ENCODE measurements at places on chromosomes 7 and 10.

DNA sequence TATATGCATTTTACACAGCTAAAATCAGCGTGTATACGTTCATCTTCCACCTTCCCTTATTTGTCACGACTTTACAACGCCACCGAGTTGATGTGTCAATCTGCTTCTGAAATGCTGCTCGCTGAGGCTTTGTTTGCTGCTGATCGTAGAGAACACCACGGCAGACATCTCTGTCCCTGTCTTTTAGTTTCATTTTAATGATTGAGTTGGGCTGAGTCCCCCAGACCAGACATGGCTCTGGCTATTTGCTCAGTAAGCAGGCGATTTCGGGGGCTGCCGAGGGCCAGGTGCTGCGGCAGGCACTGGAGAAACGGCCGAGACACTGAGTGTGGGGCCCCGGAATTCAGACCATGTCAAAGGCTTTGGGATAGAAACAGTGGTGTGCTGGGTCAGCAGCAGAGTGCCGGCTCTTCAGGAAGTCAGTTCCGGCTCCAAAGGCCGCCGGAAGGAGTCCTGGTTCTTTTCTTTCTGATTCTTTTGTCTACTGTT lies 5.0 kb downstream of the LRRC27 start:
- DNase-seq = no peak

GRCh38 chr10:132354356-132355094 lies 22.5 kb downstream of the LRRC27 start:
- no peak for DNase-seq

DNA sequence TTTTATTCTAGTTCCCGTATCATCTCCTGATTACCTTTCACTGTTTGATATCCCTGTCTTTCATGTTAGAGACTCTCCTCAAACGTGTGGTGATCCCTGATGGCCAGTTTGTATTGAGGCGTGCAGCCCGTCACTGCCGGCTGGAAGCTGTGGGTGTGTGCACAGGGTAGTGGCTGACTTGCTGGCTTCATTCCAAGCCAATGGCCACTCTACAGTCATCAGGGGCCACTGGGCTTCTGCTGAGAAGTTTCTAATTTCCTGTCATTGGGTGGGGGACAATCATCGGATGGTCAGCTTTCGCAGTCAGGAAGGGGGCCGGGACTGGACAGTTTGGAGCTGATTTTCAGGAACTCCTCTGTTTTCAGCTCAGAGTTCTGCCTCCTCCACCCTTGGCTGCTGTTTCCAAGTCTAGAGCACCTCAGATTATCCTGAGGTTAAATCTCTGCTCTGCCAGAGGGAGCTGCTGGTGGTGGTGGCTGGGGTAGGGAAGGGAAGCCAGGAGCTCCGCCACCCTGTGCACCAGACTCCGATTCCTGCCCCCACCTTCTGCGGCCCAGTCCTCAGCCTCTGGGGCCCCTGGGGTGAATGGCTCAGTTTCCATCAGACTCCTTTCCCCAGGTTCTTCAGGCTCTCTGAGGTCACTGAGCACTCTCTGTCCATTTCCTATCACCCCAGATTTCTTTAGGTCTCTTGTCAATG lies 34.9 kb downstream of the BAIAP2L1 start:
- no peak for DNase-seq

- DNase-seq = no peak
These were observed 180.8 kb downstream of the PRKCQ start for GRCh38 chr10:6399231-6399741.

DNA sequence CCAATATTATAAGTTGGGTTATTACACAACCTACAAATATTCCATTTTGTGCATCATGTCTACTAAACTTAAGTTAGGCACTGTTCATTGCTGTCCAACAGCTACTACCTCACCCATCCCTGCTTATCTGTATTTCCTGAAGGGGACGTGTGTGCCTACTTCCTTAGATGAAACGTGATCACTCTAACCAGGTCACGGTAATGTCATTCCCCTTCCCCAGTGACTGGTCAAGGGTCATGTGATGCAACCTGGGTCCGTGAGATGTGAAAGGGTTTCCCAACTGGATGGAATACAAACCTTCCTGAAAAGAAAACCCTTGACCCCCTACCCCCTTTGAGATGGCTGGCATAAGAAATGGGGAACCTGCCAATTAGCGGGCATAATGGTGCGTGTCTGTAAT lies 1.6 kb upstream of the NSMCE4A start:
- DNase-seq = no peak

GRCh38 chr7:108265007-108265406 lies 134.8 kb upstream of the LAMB4 start:
- DNase-seq = no peak

DNA sequence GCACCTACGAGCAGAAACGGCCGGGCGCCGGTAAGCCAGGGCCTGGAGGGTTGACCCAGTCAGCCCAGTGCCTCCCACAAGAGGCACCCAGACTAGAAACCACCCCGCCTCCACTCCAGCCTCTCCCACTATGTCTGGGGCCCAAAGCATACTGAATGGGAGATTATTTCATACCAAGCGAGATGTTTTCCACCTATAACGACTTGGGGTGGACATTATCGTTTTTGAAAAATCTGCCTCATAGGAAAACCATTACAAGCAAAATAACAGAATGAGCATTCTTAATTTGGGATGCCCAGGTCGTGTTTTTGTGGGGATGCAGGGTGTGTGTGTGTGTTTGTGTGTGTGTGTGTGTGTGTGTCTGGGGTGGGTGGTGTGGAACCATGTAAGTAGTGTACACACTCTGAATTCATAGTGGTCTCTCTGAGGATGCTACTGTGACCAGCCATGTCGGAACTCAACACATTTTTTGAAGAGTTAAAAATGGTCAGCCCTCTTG lies 1.6 kb downstream of the HOXA6 start:
- DNase-seq = no peak

DNA sequence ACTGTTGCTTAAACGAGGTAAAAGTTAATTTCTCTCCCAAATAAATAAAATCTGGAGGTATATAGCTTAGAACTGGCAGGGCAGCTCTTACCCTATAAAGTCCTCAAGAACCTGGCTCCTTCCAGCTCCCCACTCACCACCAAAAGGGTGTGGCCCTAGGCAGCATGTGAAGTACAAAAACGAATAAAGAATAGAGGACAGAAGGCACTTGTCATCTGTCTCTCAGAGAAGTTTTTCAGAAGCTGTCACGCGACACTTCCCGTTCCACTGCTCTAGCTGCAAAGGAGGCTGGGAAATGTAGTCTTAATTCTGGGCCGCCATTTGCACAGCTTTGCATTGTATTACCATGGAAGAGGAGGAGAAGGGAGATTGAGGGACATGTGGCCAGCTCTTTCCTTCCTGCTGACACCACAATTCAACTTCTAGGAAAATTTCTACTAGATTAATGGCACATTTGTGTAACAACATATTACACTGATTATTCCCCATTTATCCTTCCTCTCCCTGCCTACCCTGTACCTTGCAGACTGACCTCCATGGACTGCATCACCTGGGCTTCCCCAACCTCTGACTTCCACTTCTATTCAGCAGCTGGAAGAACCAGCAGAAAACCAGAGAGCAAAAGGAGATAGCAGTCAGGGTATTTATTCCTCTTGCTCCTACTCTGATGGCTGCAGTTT lies 62.2 kb downstream of the CCDC71L start:
- DNase-seq = peak; percentile 33

- no peak for DNase-seq
These were observed 151.8 kb downstream of the WNT2 start for GRCh38 chr7:117171106-117171505.

GRCh38 chr7:95972523-95972922 lies 200.2 kb downstream of the DYNC1I1 start:
- DNase-seq = no peak

- no peak for DNase-seq
These were observed 390.3 kb downstream of the KCNMA1 start for GRCh38 chr10:77247031-77247990.

- no peak for DNase-seq
These were observed 23.4 kb downstream of the HYCC1 start for GRCh38 chr7:22990588-22990949.

- DNase-seq = no peak
These were observed 80.5 kb upstream of the ETV1 start for GRCh38 chr7:14069961-14070360.

DNA sequence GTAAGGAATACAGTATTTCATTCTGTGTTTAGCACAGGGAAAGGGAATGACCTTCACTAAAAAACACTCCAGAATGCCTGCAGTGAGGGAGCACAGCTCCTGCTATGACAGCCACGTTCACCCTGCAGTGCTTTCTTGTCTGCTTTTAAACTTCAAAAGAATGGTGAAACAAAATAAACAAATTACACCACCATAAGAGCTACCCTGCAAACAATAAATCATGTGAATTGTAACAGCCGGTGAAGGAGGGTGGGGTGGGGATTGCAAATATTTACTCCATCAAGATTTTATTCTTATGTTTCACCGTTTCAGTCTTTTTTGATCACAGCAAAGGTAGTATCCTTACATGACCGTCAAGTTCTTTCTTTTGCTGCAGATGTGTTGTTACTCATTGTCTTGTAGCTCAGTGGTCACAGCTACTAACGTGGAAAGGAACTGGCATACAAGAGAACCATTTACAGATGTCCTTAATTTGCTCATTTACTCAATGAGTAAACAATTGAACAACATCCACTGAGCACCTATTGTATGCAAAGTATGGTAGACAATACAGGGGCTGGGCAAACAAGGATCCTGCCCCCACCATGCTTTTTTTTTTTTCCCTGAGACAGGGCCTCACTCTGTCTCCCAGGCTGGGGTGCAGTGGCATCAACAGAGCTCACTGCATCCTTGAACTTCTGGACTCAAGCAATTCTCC lies 4.1 kb upstream of the CHN2 start:
- DNase-seq = no peak

GRCh38 chr7:100706672-100707311 lies 871 bp downstream of the POP7 start:
- no peak for DNase-seq

GRCh38 chr10:103836861-103837260 lies 18.5 kb downstream of the SH3PXD2A start:
- no peak for DNase-seq

- no peak for DNase-seq
These were observed 367.3 kb upstream of the ZWINT start for GRCh38 chr10:56728349-56728748.

GRCh38 chr10:35226507-35226906 lies 99.9 kb downstream of the CREM start:
- DNase-seq = no peak

All from stimulated activated CD8-positive, alpha-beta memory T cell treated with anti-CD3 and anti-CD28 coated beads, Interleukin-4, amount 100 ng/mL, for 24 hours (primary cell).